Ascending aorta (tissue), 2 donors: ENCODE measurements at places on chromosomes 6 and 20.
A peak's percentile ranks its signal among the peaks of the same experiment; 100 is the strongest.

DNA sequence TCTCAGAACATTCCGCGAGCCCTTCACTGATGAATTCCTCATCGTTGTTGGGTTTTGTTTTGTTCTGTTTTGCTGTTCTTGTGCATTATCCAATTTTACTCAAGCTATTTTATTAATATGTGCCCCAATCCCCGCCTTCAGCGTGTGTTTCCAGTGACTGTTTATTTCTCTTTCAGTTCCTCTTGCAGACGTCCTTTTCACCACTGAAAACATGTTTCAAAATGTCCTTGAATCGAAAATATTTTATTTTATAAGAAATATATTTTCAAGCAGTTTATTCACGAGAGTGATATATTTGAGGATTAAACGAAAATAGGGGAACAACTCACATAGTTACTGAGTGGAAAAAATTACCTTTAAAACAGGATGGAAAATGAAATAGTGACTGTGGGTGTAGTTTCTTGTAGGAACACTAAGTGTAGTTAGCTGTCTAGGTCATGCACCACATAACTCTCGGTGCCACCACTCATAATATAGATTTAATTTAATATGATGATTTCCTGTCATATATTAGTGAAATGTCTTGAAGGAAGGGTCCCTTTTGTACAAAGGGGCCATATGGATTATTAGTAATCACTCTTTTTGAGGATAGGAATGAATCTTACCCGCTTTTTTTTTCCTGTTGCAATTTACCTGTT lies 45.3 kb upstream of the HDDC2 start:
- no peaks in the 10 kb centered on the region for H3K27me3 ChIP-seq
- DNase-seq: no peak
- H3K27ac ChIP-seq: peak overlapping the region; percentile 75
- no peaks in the 10 kb centered on the region for H3K36me3 ChIP-seq
- H3K4me3 ChIP-seq: peak overlapping the region; percentile 32
- no peaks in the 10 kb centered on the region for H3K4me1 ChIP-seq

- H3K36me3 ChIP-seq: no peaks in the 10 kb centered on the region
- no peaks in the 10 kb centered on the region for H3K4me1 ChIP-seq
- H3K4me3 ChIP-seq: no peak overlapping the region
- H3K27ac ChIP-seq: no peak overlapping the region
- DNase-seq: no peak
Measured at GRCh38 chr20:64116016-64116415, 8.7 kb upstream of the NPBWR2 start.

GRCh38 chr6:119340796-119341487 lies 8.6 kb downstream of the MAN1A1 start:
- no peak overlapping the region for H3K4me3 ChIP-seq
- no peaks in the 10 kb centered on the region for H3K4me1 ChIP-seq
- no peaks in the 10 kb centered on the region for H3K36me3 ChIP-seq
- no peak overlapping the region for H3K27ac ChIP-seq
- DNase-seq: no peak

GRCh38 chr6:73585566-73586415 lies 65.0 kb upstream of the EEF1A1 start:
- peak overlapping the region; percentile 85 for H3K27ac ChIP-seq
- peaks cover 9% of the 10 kb centered on the region for H3K4me1 ChIP-seq
- no peak for DNase-seq
- no peaks in the 10 kb centered on the region for H3K36me3 ChIP-seq
- H3K27me3 ChIP-seq: no peaks in the 10 kb centered on the region

DNA sequence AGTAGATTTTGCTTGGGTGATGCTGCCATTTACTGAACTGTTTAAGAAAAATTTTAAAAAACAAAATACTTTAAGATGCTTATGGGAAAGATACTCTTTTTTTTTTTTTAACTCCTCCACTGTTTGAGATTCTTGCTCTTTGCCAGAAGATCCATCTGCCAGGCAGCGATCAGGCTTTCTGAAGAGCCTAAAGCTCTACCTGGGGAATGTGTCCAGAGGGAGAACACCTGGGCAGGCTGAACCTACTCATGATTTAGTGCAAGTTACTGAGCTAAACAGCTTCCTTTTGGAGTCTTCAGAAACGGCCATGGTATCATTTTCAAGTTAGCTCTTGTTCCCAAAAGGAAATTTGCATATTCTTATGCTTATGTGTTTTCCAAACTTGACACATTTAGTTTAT lies 23.5 kb upstream of the MLIP start:
- H3K4me1 ChIP-seq: no peaks in the 10 kb centered on the region
- no peaks in the 10 kb centered on the region for H3K36me3 ChIP-seq
- no peaks in the 10 kb centered on the region for H3K27me3 ChIP-seq
